Activated naive CD8-positive, alpha-beta T cell treated with anti-CD3 and anti-CD28 coated beads for 36 hours (primary cell): ENCODE measurements at places on chromosomes 5 and 9. TPM values are rescaled to one million over a fixed set of nuclear protein-coding genes. Genes with fewer than 3 reads are reported as not detected.

THBS4 gene
- total RNA-seq, result 0.41 TPM

CDC20B gene
- total RNA-seq, result not detected

PCDHB10 gene
- total RNA-seq, result not detected

FBXO4 gene
- total RNA-seq, result 16.2 TPM

GADD45G gene
- total RNA-seq, result 1.8 TPM

AOPEP gene
- total RNA-seq, result 6.8 TPM

PPIC gene
- total RNA-seq, result not detected

IL9 gene
- total RNA-seq, result not detected

GPR150 gene
- total RNA-seq, result 0.52 TPM

GRCh38 chr9:98331536-98332259 lies 76.2 kb upstream of the TBC1D2 start:
- H3K4me1 ChIP-seq, result no peaks in the 10 kb centered on the region
- H3K27ac ChIP-seq, result no peak overlapping the region
- peaks cover 5% of the 10 kb centered on the region for H3K27me3 ChIP-seq
- no peak for DNase-seq

DNA sequence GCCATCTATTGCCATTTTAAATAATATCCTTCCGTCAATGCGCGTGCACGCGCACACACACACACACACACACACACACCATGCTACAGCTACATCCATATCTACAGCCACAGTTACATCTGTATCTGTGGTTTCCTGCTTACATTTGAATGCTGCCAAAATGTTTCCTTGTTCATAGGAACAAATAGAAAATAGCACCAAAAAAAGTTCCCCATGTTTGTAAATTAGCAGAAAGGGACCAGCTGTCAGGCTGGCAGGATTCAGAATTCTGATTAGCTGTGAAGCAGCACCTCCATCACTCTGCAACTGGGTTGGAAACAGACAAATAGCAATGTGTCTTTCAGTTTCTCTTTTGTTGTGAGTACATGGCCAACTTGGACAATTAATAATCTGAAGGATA lies 601.5 kb downstream of the IRX1 start:
- no peak overlapping the region for H3K27ac ChIP-seq
- no peaks in the 10 kb centered on the region for H3K36me3 ChIP-seq
- H3K4me1 ChIP-seq, result no peaks in the 10 kb centered on the region
- no peaks in the 10 kb centered on the region for H3K27me3 ChIP-seq
- no peak overlapping the region for H3K4me3 ChIP-seq
- DNase-seq, result no peak

DNA sequence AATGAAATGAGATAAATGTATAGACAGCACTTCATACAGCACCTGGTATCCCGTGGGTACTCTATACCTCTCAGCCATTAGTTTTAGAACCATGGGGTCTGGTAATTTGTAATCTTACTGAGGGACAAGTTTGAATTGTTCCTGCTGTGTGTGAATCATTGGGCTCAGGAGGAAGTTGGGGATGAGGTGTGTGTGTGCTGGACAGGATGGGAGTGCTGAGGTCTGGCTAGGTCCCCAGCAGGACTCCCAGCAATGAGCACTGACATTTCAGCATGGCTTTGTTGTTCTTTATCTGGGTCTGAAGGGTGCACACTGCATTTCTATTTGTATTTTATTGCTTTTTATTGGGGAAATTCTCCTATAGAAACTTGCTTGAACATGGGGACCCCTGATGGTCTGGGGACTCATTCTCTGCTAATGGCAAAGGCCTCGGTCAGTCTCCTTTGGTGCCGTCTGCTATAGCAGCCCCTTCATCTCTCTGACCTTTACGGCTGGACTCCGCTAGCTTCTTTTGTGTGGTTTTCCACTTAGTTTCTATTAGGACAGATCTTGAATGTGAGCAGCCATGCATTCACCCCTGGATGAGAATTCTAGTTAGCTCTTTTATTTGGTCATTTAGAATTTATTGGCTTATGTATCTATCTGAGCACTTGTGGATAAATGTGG lies 98.1 kb downstream of the SREK1 start:
- H3K27me3 ChIP-seq, result no peaks in the 10 kb centered on the region
- no peak for DNase-seq
- no peaks in the 10 kb centered on the region for H3K36me3 ChIP-seq
- no peak overlapping the region for H3K4me3 ChIP-seq
- no peaks in the 10 kb centered on the region for H3K4me1 ChIP-seq

- DNase-seq, result no peak
- no peak overlapping the region for H3K27ac ChIP-seq
- H3K27me3 ChIP-seq, result no peaks in the 10 kb centered on the region
- no peaks in the 10 kb centered on the region for H3K36me3 ChIP-seq
- H3K4me3 ChIP-seq, result no peak overlapping the region
- H3K4me1 ChIP-seq, result no peaks in the 10 kb centered on the region
Measured at GRCh38 chr9:7844242-7844641, 44.7 kb upstream of the DMAC1 start.

GRCh38 chr9:107190061-107190935 lies 92.8 kb upstream of the RAD23B start:
- H3K27me3 ChIP-seq, result peaks cover 4% of the 10 kb centered on the region
- H3K36me3 ChIP-seq, result no peaks in the 10 kb centered on the region
- H3K4me1 ChIP-seq, result no peaks in the 10 kb centered on the region
- DNase-seq, result no peak

GRCh38 chr9:4594545-4594944 lies 67.5 kb upstream of the PLPP6 start:
- H3K27ac ChIP-seq, result no peak overlapping the region
- no peak overlapping the region for H3K4me3 ChIP-seq
- no peaks in the 10 kb centered on the region for H3K27me3 ChIP-seq
- DNase-seq, result no peak

DNA sequence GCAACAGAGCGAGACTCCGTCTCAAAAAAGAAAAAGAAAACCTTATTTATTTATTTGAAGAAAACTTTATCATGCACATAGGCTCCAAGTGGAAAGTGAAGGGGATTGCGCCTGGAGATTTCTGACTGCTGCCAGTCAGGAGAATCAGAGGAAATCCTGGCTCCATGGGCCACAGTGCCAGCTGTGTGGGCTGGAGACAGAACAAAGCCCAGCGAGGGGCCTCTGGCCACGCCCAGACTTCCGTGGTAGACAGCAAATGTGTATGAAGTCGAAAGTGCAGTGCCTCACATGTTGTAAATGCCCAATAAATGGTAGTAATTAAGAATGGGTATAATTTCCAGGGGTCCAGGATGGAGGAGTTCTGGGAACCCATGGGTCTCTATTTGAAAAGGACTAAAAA lies 75.8 kb upstream of the WWC1 start:
- H3K27ac ChIP-seq, result no peak overlapping the region
- H3K27me3 ChIP-seq, result peaks cover 4% of the 10 kb centered on the region
- peaks cover 6% of the 10 kb centered on the region for H3K4me1 ChIP-seq
- no peak for DNase-seq

DNA sequence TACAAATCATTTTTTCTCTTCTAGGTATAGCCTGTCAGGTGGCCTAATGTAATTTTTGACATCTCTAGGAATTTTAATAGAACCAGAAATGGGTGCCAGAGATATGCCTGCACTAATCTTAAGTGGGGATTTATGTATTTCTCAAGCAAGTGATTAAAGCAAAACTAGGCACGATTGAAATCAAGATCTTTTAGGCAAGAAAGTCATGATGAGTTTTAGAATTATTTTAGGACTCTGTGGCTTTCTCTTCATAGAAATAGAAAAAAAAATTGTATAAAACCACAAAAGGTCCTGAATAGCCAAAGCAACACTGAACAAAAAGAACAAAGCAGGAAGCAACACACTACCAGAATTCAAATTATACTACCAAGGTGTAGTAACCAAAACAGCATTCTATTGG lies 952 bp upstream of the AMACR start:
- peak overlapping the region; percentile 90 for H3K27ac ChIP-seq
- peak overlapping the region; percentile 90 for H3K4me3 ChIP-seq
- no peaks in the 10 kb centered on the region for H3K27me3 ChIP-seq
- H3K4me1 ChIP-seq, result peaks cover 31% of the 10 kb centered on the region
- DNase-seq, result no peak
- no peaks in the 10 kb centered on the region for H3K36me3 ChIP-seq

GRCh38 chr5:16025681-16026080 lies 153.9 kb downstream of the MARCHF11 start:
- H3K27me3 ChIP-seq, result no peaks in the 10 kb centered on the region
- no peak for DNase-seq
- H3K27ac ChIP-seq, result no peak overlapping the region
- H3K36me3 ChIP-seq, result no peaks in the 10 kb centered on the region
- no peaks in the 10 kb centered on the region for H3K4me1 ChIP-seq

DNA sequence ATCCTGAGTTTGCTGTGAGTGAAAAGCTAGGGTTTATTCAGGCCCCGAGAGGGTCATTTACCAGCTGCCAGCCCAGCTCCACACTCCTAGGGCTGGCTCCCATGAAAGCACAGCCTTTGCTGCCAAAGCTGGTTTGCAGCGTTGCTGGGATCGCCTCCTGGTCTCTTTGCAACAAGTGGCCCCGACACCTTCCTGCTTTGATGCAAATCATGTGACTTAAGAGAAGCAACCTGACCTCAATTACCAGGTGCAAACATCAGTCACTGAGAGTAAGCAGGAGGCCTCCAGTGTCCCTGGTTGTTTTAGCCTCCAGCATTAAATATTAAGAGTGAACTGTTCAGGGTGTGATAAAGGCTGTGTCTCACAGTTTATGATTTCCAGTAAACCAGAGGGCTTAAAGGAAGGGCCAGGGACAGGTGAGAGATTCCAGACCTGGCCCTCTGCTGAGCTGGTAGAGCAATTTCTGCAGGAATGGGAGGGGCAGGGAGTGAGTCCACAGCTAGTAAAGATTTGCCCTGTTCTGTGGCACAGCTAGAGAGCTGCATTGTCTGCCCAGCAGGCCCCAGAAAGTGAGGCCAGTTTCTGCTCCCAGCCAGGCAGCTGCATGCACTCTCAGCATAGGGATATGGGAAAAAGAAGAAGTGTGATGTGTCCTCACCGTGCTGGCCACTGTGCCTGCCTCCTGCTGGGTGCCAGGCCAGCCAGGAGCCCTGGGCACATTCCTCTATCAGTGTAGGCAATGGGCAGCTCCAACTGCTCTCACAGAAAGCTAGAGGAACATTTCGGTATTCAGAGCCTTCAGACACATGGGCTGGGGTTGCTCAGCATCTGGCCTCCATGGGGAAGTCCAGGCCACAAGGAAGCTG lies 58.0 kb downstream of the SLC22A5 start:
- DNase-seq, result peak; percentile 65
- H3K27ac ChIP-seq, result peak overlapping the region; percentile 99
- peaks cover 34% of the 10 kb centered on the region for H3K36me3 ChIP-seq
- H3K27me3 ChIP-seq, result no peaks in the 10 kb centered on the region

GRCh38 chr9:91727316-91727861 lies 222.6 kb downstream of the ROR2 start:
- DNase-seq, result peak; percentile 29
- no peak overlapping the region for H3K27ac ChIP-seq
- no peaks in the 10 kb centered on the region for H3K4me1 ChIP-seq
- H3K27me3 ChIP-seq, result no peaks in the 10 kb centered on the region

DNA sequence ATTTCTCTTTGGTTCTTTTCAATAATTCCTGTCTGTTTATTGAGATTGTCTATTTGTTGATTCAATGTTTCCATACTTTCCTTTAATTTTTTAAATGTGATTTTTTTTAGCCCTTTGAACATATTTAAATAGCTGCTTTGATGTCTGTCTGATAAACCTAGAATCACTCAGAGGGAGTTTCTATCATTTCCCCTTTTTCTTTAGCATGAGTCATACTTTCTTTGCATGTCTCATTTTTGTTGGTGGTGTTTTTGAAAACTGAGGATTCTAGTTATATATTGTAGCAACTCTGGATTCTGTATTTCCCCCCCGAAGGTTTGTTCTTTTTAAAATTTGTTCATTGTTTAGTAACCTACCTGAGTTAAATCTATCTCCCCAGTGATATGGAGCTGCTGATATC lies 24.2 kb upstream of the ZNF618 start:
- H3K27ac ChIP-seq, result no peak overlapping the region
- DNase-seq, result no peak
- H3K4me1 ChIP-seq, result no peaks in the 10 kb centered on the region
- H3K27me3 ChIP-seq, result peaks cover 20% of the 10 kb centered on the region
- no peak overlapping the region for H3K4me3 ChIP-seq
